ENCODE measurements at places on chromosomes 7 and 10.

DNA sequence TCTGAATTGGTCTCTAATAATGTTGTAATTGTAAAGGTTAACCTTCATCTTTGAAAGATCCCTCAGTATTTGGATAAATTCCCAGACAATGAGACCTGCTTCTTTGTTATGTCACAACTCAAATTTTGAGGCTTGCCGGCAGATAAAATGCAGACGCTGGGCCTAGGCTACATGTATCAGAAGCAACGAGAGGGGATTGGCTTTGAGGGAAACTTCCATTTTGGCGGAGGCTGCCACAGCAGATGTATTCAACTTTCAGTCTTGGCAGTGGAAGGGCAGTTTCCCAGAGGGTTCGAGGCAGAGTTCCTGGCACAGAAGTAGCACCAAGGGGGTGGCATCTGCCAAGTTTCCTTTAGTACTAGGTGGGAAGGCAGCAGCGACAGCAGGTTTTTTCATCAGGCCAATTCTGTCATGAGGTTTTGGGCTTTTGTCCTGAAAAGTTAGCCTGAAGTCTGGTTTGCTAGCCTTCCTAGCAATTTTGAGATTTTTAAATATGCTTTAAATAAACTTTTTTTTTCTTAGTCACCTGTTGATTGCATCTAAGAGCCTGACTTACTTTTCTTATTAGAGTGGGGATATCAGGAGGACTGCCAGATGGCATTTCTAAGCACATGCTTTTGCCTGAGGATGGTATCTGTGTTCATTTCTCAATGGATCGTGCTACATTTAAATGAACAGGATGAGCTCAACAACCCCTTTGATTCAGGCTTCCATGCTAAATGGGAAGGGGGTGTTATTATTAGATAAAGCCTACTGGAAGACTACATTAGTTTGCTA, 89.5 kb upstream of the FAM3C start:
- ATAC-seq = no peak

- ATAC-seq = no peak
Measured at GRCh38 chr7:10343108-10343507, 630.6 kb upstream of the PHF14 start.

DNA sequence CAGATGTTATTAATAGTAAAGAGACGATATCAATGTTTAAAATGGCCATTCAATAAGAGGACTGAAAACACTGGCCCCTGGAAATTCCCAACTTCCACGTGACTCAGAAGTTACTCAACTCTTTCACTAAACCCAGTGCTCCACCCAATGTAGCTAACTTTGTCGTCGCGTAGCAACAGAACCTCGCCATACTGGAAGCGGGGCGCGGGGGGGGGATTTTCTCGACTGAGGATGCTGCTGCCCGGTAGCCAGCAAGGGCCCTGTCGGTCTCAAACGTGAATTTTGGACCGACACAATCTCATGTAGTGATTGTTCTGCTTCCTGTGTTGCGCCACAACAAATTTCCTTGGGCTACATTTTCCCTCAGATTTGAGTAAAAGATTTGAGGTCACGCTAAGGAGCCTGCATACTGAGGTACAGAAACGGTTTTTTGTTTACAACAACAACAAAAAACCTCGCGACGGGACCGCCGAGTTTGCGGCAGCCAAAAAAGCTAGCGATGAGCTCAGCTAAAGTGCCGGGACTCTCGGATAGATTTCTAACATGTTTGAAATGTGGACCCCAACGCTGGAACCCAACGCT, 977 bp upstream of the SFR1 start:
- peak; percentile 42 for ATAC-seq

GRCh38 chr7:1848013-1848640, 178.1 kb downstream of the ELFN1 start:
- ATAC-seq = no peak

- no peak for ATAC-seq
Measured at GRCh38 chr10:91672021-91672608, 39.2 kb upstream of the PPP1R3C start.

- ATAC-seq = no peak
Measured at GRCh38 chr10:52658112-52658511, 114.5 kb downstream of the MBL2 start.

GRCh38 chr7:156999958-157000726, 10.3 kb downstream of the MNX1 start:
- ATAC-seq = no peak

GRCh38 chr10:44593952-44594351, 209.1 kb upstream of the CXCL12 start:
- ATAC-seq = no peak

DNA sequence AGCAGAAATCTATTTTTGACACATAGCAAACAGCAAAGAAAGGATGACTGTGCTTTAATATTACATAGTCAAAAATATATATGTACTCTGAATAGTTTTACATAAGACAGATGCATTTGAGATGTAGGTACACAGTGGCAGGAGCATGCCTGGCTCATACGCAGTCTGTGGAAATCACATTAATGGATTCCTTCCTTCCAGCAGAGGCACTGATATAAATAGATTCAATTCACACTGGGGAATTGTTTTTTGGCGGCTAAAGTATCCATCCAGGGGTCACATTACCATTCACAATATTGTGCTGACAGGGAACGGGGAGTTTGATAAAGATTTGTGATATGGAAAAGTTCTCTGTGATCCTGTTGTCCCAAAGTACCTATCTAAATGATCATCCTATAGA, 72.5 kb upstream of the AGR3 start:
- ATAC-seq = no peak

DNA sequence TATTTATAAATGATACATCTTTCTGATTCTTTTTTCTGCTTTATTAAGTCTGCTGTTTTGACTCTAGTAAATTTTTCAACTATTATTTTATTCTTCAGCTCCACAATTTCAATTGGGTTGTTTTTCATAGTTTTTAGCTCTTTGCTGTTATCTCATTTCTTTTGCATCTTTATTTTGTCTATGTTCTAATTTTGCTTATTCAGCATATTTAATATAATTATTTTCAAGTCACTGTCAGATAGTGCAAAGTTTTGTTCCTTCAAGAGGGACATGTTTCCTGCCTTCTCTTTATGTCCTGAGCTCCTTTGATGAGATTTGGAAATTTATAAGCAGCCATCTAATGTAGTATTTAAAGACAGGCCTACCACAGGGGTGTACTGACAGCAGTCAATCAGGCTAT, 131.5 kb upstream of the ZNF722 start:
- ATAC-seq = no peak

DNA sequence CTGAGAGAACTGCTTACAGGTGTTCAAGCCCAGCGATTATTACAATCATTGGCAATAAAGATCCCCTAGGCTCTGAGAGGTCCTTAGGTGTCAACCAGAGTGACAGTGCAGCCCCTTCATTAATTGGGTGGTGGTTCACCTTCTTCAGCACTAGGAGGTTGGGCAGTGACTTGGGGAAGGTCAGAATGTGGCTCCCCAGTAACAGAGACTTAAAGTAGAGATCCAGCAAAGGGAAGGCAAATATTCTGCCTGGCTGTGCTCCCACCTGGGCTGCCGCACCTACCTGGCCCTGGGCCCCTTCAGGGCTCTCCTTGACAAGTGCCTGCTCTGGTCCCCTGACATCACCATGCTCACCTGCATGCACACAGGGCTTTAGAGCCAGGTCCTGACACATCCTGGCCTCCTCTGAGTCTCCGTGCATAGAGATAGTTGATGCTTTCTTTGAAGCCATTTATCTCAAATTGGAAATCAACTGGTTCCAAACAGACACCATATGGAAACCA, 1.9 kb downstream of the CLRN3 start:
- no peak for ATAC-seq

GRCh38 chr10:71077143-71077581, 135.2 kb upstream of the UNC5B start:
- no peak for ATAC-seq

- no peak for ATAC-seq
Measured at GRCh38 chr10:28922127-28922526, 244.8 kb downstream of the BAMBI start.

DNA sequence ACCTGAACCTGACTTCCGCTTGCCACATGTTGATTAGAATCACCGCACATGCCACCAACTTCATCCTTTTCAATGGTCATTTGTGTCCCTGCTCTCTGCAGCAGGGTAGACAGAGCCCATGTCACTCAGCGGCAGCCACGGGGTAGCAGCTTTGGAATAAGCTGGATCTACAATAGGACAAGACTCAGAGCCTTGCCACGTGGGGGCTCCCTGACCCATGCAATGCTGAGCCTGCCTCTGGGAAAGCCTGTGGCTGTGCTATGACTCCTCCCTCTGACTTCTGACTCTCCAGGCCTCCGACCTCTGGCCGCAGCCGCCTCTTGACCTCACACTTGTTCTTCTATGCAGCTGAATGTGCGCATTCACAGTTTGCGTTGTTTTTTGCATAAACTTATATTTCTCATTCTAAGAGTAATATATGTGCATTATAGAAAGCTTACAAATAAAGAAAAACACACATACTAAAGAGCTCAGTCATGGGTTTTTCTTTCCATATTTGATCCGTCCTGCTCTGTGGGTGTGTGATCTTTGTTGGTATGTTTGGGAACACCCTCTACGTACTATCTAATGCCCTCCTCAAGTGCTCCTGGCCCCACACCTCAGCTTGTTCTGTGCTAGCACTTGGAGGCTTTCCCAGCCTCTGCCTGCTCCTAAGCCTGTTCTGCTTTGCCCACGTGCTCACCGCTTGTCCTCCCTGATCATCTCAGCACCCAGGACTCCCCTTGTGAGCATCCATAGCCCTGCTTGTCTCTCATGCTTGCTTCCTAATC, 198.0 kb upstream of the MKI67 start:
- ATAC-seq = no peak

DNA sequence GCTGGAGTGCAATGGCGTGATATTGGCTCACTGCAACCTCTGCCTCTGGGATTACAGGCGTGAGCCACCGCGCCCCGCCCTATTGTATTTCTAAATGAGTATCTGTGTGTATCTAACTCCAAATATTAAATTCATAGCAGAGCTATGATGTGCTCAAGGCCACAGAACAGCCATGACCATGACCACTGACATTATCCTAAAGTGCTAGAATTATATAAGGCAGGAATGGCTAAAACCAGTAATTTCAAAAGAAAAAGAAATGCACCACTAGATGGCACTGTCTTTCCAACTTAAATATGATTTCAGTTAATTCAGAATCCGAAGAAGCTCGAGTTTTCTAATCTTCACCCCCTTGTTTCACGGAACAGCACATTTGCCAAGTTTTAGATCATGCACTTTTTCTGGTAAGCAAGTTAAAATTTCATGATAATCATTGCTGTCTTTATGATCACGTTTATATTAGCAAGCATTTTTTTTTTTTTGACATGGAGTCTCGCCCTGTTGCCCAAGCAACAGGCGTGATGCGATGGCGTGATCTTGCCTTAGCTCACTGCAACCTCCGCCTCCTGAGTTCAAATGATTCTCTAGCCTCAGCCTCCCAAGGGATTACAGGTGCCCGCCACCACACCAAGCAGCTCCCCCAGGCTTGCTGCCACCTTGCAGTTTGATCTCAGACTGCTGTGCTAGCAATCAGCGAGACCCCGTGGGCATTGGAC, 65.3 kb downstream of the OR13A1 start:
- peak; percentile 44 for ATAC-seq

GRCh38 chr7:67407392-67408071, 410.9 kb downstream of the TYW1 start:
- ATAC-seq = no peak

DNA sequence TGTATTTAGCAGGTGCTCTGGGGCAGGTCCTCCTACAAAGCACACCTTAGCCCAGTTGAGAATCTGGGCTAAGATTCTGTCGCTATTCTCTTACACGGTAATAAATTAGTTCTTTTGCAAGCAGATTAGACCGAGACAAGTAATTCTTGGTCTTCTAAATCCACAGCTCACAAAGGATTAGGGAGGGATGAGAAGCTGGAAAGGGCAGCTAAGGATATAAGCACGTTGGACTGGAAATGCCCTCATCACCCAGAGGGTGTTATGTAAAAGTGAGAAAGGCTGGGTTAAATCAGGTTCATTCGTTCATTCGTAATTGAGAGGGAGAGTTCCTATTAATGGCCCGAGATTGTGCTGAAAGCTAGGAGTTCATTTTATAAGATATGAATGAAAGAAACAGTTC, 41.8 kb downstream of the PFKFB3 start:
- ATAC-seq = no peak

GRCh38 chr10:66698069-66698468, 227.8 kb upstream of the LRRTM3 start:
- ATAC-seq = no peak

DNA sequence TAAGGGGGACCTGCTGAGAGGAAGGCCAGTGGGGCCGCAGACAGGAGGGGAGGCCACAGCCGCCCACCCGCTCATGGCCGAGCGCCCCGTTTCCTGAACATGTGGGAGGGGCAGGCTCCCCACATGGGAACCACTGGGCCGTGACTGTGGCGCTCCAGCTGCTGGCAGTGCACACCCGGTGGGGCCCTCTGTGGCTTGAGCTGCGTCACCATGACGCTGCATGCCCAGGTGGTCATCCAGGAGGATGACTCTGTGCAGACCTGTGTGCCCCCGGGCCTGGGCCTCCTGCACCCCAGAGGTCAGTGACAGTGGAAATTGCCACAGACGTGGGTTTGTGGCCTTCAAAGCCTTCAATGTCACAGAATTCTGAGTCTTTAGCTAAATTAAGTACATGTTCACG, 85.1 kb downstream of the MGMT start:
- ATAC-seq = no peak
